ENCODE measurements at places on chromosomes 1 and 21.
A peak's percentile ranks its signal among the peaks of the same experiment; 100 is the strongest.

DNA sequence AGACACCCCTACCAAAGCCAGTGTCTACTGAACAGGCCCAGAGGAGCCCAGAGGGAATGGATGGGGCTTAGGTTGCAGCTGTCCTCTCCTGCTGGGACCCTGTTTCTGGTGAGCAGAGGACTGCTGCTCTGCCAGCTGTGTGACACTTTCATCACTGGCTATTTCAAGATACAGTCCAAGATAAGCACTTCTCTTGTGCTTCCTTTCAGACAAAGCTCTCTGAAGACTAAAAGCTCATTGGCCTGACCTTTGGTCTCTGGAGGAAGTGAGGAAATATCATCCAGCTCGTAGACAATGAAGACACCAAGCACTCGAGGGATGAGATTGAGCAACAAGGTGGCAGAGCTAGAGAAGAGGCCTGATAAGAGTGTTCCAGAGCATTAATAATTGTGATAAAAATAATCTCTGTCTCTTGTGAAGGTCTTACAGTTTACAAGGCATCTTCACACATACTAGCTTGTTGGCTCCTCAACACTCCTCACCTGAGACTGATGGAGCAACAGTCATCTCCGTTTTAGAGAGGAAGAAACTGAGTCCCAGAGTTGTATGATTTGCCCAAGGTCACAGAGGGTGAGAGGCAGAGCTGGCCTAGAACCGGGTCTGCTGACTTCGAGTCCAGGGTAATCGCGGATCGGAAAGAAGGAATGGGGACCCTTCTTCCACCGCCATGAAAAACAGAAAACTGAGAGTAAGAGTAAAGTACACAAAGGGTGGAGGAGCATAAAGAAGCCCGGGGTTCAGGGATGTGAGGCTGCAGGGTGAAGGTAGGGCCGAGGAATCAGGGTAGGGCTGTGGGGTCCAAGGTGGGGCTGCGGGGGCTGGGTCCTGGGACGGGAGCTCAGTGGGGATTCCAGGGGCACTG, 666 bp downstream of the PAFAH2 start:
- peak; percentile 12 for DNase-seq

GRCh38 chr1:166785987-166786386, 53.3 kb upstream of the POGK start:
- DNase-seq: no peak

GRCh38 chr1:157803851-157804250, 16.1 kb downstream of the FCRL1 start:
- DNase-seq: no peak

GRCh38 chr1:46556822-46557221, 5.4 kb upstream of the KNCN start:
- no peak for DNase-seq

- DNase-seq: no peak
These were observed 33.7 kb upstream of the FBXO28 start for GRCh38 chr1:224080115-224080774.

DNA sequence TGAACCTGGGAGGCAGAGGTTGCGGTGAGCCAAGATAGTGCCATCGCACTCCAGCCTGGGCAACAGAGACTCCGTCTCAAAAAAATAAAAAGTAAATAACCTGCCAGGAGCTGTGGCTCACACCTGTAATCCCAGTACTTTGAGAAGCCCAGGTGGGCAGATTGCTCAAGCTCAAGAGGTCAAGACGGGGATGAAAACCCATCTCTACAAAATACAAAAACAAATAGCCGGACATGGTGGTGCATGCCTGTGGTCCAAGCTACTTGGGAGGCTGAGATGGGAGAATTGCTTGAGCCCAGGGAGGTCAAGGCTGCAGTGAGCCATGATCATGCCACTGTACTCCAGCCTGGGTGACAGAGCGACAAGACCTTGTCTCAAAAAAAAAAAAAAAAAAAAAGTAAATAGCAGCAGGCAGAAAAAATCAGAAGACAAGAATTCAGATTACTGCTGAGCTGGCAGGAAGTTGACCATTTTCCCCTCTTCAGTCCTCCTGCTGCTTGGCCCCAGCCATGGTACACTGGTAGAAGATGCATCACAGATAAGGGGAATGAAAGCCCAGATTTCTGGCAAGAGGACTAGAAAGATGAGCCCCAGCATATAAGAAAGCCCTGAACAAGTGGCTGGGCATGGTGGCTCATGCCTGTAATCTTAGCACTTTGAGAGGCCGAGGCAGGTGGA, 97.6 kb downstream of the TOMM20 start:
- no peak for DNase-seq

- no peak for DNase-seq
These were observed 43.3 kb upstream of the FCRL4 start for GRCh38 chr1:157641177-157641576.

DNA sequence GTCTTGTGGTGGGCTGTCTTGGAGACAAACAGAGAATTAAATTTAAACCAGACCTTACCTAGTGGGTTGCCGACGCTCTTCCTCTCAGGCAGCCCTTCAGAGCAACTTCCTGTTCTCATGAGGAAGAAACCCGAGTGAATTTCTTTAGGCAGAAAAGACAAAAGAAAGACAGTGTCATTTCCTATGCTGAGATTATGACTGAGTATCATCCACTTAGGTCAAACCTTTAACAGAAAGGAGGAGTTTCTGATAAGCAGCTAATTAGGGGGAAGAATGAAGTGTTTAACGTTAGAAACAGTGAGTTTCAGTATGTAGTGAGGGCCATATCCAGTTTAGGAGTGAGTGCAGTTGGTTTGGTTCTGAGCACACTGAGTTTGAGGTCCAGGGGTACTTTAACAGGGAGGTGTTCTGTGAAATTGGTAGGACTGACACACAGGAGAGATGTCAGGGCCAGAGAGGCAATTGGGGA, 38.7 kb downstream of the FASLG start:
- no peak for DNase-seq

GRCh38 chr21:30689822-30690221, 28.8 kb downstream of the KRTAP21-3 start:
- no peak for DNase-seq

GRCh38 chr1:66366634-66367033, 167.3 kb upstream of the SGIP1 start:
- DNase-seq: no peak

- DNase-seq: no peak
These were observed 27.7 kb downstream of the ACOT11 start for GRCh38 chr1:54575605-54576290.

- peak; percentile 66 for DNase-seq
These were observed 248.6 kb downstream of the DNM3 start for GRCh38 chr1:172089768-172090510.

GRCh38 chr1:114002492-114003239, 23.4 kb downstream of the OLFML3 start:
- DNase-seq: no peak

GRCh38 chr1:30682396-30683275, 40.7 kb downstream of the MATN1 start:
- no peak for DNase-seq

GRCh38 chr1:76023669-76024435, 50.7 kb upstream of the ST6GALNAC3 start:
- DNase-seq: peak; percentile 24

DNA sequence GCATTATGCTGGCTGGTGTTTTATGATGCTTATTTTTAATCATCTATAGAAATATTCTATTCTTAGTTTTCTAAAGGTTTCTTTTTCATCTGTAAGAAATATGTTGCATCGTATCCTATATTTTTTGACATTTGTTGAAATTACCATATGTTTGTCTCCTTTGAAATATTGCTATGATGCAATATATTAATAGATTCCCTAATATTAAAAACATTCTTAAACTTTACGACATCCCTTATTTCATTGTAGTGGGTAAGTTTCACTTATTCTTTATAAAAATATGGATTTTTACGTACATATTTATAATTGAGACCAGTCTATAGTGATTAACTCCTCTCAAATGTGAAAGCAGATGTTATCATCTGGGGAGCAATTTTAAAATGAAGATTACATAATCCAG, 258.2 kb upstream of the DUSP10 start:
- no peak for DNase-seq

- no peak for DNase-seq
These were observed 6.3 kb downstream of the LRRC53 start for GRCh38 chr1:74505928-74506710.

DNA sequence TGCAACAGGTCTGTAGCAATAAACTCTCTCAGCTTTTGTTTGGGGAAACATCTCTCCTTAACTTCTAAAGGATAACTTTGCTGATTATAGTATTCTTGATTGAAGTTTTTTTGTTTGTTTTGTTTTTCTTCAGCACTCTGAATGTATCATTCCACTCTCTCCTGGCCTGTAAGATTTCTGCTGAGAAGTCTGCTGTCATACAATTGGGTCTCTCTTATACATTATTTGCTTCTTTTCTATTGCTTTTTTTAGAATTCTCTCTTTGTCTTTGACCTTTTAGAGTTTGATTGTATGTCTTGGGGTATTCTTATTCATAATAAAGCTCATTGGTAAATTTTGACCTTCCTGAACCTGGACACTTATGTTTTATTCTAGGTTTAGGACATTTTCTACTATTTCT, 386.3 kb downstream of the MRPL39 start:
- no peak for DNase-seq

DNA sequence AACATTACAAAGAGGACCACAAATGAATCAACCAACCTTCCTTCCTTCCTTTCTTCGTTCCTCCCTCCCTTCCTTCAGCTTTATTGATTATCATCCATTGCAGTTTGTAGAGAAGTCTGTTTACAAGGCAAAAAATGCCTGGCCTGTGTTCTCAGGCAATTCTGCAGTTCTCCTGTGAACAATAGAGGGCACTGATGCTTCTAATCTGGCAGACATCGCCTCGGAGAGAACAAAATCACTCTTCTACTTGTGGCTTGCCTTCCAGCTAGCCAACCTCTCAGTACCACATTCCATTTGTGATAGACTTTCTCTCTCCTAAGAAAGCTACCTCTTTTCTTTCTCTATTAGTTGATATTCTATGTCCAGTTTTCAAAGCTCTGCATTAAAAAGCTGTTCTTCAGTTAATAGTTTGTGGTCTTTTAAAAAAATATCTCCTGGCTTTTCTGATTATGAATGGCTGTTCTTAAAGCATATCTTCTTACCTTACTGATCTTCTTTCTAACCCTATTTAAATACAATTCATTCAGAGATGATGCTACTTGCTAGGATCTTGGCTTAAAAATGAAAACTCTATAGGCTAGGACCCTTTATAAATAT, 26.9 kb upstream of the ESRRG start:
- no peak for DNase-seq

DNA sequence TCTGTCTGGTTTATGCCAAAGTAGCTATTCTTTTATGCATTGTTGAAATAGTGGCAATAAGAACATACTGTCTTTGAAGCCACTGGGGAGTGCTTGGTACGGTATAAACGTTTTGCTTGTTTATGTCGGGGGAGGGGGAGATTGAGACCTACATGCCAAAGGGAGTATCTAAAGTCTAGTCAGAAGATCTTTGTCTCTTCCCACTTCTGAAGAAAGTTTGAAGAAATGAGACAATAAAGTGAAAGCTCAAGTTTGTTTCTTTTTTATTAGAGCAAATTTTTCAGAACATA, 6.8 kb downstream of the AKIRIN1 start:
- DNase-seq: no peak

- DNase-seq: peak; percentile 17
These were observed 25.0 kb upstream of the CCDC27 start for GRCh38 chr1:3727042-3727824.

DNA sequence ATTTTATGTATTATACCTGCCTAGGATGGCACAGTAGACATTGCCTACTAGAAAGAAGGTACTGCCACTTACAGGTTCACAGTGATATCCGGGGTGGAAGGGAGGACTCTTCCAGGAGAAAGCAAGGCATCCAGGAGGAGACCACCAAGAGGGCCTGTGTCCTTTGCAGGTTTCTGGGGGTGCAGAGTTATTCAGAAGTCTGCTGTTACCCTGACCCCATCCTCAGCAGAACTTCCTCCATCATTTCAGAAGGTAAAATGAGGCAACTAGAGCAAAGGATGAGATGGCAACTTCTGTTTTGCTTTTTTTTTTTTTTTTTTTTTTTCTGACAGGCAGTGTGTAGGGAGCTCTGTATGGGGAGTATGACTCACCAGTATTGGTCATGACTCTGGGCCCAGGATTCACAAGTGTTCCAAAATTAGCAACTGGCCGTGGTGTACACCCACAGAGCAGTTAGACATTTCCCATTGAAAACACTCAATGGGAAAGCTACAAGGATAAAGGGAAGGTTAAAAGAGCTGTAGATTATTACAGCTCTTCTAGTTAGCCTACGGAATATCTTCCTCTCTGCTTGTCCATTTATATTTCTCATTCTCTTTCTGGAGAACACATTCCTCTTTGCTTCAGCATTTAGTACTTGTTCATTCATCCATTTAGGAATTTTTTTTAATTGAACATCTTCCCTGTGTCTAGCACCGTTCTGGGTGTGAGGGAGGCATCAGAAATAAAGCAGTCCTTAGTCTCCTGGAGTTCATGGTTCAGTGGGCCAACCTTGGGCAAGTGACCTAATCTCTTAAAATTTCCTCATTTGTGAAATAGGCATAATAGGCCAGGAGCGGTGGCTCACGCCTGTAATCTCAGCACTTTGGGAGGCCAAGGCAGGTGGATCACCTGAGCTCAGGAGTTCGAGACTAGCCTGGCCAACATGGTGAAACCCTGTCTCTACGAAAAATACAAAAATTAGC, 50.5 kb upstream of the PPP2R5A start:
- no peak for DNase-seq

DNA sequence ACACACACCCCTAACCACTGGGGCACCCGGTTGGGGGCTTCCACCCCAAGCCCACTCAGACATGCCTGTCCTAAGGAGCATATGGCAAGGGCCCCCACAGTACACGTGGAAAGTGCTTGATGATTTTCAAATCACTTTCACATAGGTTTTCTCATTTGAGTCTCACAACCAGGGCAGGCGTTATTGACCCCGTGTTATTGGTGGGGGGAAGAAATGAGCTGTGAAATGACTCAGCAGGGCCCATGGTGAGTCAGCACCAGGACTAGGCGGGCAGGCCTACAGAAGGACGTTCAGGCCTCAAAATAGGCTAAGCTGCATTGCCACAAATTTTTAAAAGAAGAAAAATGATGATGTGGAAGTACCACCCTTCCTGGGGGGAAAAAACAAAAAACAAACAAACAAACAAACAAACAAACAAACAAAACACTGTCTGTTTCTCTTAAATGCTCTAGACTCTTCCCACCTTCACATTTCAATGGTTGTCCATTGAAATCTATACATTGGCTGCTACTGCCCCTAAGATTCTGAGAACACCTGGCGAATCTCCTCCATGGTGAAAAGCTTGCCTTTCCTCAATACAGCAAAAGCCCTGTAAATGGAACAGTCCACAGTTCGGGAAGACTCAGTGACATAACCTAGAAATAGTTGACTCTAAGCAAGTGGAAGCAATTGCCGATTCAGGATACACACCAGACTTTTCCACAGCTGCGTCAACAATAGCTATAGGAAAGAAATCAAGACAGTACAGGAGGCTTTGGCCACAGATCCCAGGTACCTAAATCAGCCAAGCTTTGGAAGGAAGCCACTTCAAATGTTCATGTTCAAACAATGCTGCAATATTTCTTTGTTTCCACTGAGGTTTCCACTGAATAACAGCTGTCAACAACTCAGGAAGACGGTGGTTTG, 234.7 kb downstream of the TOMM20 start:
- DNase-seq: no peak

DNA sequence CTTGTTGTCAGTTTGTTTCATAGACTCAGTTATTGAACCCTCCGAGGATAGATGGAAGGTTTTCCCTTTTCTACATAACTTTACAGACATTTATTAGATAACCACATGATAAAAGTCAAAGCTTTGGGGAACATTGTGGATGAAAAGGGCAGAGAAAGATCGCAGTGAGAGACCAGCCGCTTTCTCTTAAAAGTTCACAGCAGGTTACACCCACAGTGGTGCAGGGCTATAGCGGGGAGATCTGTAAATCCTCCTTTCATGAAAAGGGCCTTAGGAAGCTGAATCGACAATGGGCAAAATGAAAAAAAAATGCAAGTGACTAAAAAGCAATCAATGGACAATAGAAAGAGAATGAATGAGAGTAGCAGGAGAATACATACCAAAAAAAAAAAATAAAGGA, 218.6 kb downstream of the GRIK1 start:
- no peak for DNase-seq
